ENCODE measurements at places on chromosomes 13 and 19. TPM values are rescaled to one million over a fixed set of nuclear protein-coding genes. Genes with fewer than 3 reads are reported as not detected.

PPP1R12C gene
- 191 TPM for total RNA-seq

GRCh38 chr19:12139269-12139668 lies 881 bp downstream of the ZNF20 start:
- no peak for DNase-seq

- no peak for DNase-seq
Measured at GRCh38 chr19:35360880-35361420, 2.7 kb downstream of the FFAR3 start.

- DNase-seq, result no peak
Measured at GRCh38 chr19:34969721-34970120, 5.7 kb upstream of the ZNF792 start.

GRCh38 chr13:75165543-75166230 lies 316.3 kb downstream of the TBC1D4 start:
- no peak for DNase-seq

GRCh38 chr19:49132974-49133609 lies 13.7 kb downstream of the PPFIA3 start:
- no peak for DNase-seq

GRCh38 chr13:114272977-114273376 lies 8.4 kb upstream of the UPF3A start:
- DNase-seq, result no peak

DNA sequence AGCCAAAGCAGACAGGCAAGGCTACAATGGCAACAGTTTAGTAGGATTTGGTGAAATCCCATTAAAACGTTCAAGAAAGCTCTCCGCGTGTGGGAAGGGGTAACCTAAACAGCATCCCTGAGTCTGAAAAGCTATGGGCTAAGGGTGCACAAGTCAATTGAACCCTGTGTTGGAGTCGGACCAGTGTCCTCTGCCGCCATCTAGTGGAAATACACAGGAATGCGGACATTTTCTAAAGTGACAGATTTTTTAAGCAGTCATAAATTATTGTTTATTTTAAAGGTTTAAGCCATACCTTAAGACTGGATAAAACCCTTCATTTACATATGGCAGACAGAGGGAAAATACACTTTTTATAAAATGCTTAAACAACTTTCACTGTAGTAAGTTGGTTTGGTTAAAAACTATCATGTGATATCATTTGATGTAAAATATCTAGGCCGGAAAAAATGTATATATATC lies 26.5 kb upstream of the LSM14A start:
- DNase-seq, result peak; percentile 35

DNA sequence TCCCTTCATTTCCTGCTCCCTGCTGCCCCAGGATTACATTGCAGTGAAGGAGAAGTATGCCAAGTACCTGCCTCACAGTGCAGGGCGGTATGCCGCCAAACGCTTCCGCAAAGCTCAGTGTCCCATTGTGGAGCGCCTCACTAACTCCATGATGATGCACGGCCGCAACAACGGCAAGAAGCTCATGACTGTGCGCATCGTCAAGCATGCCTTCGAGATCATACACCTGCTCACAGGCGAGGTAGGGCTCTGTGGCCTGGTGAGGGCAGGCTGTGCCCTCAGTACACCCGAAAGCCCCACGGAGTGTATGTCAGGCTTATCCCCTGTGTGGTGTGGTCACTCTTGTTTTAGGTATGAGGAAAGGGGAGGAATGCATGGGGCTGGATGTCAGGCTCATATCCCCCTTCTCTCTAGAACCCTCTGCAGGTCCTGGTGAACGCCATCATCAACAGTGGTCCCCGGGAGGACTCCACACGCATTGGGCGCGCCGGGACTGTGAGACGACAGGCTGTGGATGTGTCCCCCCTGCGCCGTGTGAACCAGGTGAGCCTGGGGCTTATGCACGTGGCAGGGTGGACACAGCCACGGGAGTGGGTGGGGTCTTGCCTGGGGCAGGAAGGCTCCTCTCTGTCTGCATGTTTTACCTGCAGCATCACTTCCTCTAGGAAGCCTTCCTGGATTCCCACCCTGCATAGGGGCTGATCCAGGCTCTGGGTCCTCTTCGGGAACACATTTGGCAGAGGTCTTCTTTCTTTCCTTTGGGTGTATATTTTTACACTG lies 2.3 kb upstream of the RNF225 start:
- no peak for DNase-seq

CLEC17A gene
- total RNA-seq, result 0.25 TPM

DNA sequence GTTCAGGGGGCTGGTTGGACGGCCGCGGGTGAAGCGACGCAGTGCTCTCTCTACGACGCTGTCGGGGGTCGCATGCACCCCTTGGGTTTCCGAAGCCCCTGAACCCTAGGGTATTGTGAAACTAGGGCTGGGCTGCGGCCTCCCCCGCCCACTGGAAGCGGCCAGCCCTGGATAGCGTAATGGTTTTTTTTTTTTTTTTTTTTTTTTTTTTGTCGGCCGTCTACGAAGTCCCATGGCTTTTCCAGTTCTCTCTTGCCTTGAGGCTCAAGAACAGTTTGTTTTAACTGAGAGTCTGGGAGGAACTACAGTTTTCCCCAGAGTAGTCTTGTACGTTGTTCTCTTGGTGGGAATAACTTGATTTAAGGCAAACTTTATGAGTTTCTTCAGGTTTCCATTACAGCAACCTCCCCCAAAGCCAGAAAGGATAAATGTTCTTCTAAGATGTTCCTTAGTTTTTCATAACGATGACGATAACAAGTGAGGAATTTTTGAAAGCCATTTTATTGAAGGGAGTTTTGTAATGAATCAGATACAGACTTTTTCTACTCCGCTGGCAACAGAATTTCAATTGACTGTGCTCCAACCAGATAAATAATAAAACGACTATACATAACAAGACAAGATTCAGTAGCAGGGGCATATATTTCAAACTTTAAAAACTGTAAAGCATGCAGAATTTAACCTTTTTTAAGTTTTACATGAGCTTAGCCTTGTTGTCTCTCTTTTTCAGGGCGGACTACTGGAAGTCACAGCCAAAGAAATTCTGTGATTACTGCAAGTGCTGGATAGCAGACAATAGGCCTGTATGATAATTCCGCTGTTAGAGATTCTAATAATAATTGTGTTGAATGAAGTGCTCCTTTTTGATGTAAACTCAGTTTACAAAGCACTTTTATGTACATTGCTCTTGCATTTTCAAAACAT lies 867 bp downstream of the WBP4 start:
- no peak for DNase-seq

DNA sequence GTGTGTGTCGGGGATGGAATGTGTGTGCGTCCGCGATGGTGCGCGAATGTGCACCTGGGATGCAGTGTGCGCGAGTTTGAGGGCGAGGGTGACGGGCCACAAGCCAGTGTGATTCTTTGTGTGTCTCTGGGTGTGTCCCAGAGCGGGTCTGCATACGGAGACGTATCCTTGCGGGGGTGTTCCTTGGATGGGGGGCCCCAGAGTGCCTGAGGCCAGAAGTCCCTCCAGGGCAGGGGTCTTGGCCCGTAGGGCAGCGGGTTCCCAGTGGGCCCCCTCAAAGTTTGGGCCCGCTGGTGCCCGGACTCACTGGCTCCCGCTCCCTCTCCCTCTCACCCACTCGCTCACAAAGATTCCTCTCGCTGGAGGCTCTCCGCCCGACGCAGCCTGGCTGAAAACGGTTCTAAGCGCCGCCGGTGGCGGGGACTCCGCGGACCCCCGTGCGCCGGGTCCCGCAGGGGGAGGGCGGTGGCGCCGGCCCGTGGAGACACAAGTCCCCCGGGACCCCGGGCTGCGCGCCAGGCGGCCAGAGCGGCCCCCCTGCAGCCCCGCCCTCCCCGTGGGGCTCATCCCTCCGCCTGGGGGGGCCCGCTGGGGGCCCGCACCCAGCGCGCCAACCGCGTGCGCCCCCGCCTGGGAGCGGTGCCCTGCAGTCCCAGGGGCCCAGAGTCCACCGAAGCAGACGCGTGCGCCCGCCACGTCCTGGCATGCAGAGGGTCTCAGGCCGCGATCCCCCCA lies 886 bp downstream of the CRLF1 start:
- no peak for DNase-seq

DNA sequence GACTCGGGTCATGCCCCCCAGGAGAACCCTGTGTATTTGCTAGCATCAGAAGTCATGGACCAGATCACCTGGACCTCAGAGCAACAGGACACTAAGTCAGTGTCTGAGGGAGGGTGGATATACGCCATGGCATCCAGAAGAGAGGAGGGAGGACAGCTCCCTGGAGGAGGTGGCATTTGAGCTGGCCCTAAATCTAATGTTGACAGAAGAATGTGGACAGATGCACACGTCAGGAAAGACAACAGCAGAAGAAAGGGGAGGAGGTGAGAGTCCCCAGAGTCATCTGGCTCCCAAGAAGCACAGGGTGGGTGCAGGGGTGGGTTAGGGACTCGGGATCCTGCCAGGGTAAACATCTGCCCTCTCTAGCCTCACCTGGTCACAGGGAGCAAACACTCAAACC lies 24.5 kb upstream of the CCNE1 start:
- no peak for DNase-seq

ATP4B gene
- total RNA-seq, result not detected

DNA sequence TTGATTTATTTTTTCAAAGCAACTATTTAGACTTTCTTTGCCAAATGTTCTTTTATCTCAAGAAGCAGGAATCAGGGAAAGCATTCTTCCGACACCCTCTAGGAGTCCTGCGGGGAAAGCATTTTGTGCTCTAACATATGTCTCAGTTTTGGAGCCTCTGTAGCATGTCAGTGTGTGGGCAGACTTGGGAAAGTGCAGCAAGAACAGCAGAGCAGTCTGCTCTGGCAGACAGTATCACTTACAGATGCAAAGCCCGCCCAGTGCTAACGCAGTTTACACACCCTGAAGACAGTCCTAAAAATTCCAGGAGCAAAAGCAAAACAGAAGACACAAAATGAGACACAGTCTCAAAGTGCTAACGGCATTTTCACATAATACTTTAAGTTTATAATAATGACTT lies 393.5 kb downstream of the KLF12 start:
- DNase-seq, result no peak

MAP2K7 gene
- total RNA-seq, result 93.4 TPM

- no peak for DNase-seq
Measured at GRCh38 chr13:33931397-33932311, 113.7 kb downstream of the RFC3 start.

GRCh38 chr19:5695649-5696195 lies 5.6 kb downstream of the RPL36 start:
- no peak for DNase-seq

C19orf85 gene
- not detected for total RNA-seq

- peak; percentile 76 for DNase-seq
Measured at GRCh38 chr19:49502866-49503581, 6.8 kb downstream of the RPS11 start.

GRCh38 chr19:49685845-49686332 lies 3.5 kb upstream of the ADM5 start:
- DNase-seq, result no peak

DNA sequence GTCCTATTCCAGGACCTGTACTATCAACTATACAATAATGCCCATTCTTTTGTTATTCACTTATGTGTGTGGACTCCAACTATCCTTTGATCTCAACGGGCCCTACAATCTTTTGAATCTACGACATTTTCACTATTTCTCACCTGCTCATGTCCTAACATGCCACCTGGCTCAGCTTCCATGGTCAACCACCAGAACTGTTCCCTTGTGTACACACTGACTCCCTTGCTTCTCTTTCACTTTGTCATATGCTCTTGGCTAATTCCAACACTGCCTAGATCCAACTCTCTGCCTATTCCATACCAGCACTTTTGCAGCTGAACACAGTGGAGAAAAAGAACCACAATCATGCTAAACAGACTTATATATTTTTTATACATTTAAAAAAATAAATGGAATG lies 53.1 kb downstream of the MICU2 start:
- DNase-seq, result no peak

SERP2 gene
- total RNA-seq, result not detected

DNA sequence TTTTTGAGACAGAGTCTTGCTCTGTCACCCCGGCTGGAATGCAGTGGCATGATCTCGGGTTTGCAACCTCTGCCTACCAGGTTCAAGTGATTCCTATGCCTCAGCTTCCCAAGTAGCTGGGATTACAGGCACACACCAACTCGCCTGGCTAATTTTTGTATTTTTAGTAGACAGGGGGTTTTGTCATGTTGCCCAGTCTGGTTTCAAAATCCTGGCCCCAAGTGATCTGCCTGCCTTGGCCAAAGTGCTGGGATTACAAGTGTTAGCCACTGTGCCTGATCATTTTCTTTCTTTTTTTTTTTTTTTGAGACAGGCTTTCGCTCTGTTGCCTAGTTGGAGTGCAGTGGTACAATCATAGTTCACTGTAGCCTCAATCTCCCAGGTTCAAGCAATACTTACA lies 28.7 kb downstream of the ZMYM5 start:
- DNase-seq, result no peak

DNA sequence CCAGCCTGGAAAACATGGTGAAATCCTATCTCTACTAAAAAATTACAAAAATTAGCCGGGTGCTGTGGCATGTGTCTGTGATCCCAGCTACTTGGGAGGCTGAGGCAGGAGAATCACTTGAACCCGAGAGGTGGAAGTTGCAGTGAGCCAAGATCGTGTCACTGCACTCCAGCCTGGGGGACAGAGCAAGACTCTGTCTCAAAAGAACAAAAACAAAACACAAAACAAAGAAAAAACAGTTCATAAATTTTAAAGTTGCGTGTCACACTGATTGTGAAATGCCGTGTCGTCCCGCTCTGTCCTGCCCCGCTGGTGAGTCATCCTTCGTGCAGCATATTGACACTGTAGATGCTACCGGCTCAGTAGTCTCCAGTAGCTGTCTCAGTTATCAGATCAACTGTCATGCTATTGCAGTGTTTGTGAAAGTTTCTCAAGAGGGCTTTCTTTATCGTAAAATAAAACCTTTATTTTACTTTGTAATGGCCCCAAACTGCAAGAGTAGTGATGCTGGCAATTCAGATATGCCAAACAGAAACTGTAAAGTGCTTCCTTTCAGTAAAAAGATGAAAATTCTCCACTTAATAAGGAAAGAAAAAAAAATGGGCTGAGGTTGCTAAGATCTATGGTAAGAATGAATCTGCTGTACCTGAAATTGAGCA lies 36.4 kb upstream of the IGFL1 start:
- no peak for DNase-seq

- no peak for DNase-seq
Measured at GRCh38 chr13:35219021-35219420, 257.5 kb downstream of the MAB21L1 start.

DNA sequence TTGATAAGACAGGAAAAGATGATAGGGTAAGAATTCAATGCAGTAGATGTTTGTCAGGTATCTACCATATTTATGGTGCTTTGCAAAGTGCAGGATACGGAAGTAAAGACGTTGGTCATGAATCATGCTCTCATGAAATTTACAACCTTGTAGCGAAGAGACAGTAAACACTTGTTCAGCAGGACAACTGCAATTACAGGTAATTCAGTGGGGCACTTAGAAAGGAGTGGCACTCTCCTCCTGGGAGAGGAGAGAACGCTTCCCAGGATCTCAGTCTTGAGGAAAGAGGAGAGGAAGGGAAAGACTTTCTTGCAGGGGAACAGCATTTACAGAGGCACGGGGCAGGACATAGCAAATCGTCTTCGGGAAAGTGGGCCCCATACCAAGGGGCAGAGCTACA lies 46.4 kb downstream of the SOX1 start:
- DNase-seq, result no peak

- DNase-seq, result no peak
Measured at GRCh38 chr13:99386495-99386894, 79.3 kb upstream of the GPR183 start.

GRCh38 chr19:54191011-54191810 lies at the start of gene TSEN34:
Gene TSEN34, plus strand, starts transcription at chr19:54191308. Its CDS starts 57 bp downstream, at chr19:54191365.
- no peak for DNase-seq

KIR2DL4 gene
- total RNA-seq, result not detected

FLT3 gene
- total RNA-seq, result 0.39 TPM

GRCh38 chr19:21482863-21483276 lies 22.5 kb upstream of the ZNF429 start:
- DNase-seq, result peak; percentile 58

Measured in CD4-positive, CD25-positive, alpha-beta regulatory T cell (primary cell).